ENCODE measurements at places on chromosomes 16 and 17.

GRCh38 chr16:25692742-25693508 lies 1.2 kb downstream of the HS3ST4 start:
- no peak for DNase-seq

DNA sequence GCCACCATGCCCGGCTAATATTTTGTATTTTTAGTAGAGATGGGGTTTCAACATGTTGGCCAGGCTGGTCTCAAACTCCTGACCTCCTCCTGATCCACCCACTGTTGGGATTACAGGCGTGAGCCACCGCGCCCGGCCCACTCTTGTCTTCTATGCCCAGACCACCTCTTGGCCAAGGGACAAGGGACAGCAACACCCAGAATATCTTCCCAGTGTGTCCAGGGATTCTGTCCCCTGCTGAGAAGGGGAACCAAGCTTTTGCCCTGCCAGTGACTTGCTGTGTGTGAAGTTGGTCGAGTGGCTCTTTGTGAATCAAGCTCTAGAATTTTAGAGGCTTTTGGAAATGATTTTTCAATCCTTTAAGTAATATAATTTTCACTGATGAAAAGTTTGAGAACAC lies 1.7 kb upstream of the MPO start:
- DNase-seq, result no peak

DNA sequence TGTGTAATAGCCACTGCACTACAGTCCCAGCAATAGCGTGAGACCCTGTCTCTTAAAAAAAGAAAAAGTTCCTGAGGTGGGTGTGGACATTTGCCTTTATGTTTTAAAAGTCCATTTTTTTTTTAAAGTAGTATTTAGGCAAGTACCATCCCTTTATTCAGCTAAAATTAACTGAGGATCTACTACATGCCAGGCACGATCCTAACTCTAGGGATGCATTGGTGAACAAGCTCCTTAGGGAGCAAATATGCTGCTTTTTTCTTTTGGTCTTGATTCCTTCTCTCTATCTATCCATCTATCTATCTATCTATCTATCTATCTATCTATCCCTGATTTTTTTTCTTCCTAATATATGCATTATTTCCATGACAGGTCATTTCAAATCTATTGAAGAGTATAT lies 44.7 kb downstream of the CMTM3 start:
- DNase-seq, result no peak

- no peak for DNase-seq
Measured at GRCh38 chr17:35127751-35128514, 6.5 kb downstream of the FNDC8 start.

DNA sequence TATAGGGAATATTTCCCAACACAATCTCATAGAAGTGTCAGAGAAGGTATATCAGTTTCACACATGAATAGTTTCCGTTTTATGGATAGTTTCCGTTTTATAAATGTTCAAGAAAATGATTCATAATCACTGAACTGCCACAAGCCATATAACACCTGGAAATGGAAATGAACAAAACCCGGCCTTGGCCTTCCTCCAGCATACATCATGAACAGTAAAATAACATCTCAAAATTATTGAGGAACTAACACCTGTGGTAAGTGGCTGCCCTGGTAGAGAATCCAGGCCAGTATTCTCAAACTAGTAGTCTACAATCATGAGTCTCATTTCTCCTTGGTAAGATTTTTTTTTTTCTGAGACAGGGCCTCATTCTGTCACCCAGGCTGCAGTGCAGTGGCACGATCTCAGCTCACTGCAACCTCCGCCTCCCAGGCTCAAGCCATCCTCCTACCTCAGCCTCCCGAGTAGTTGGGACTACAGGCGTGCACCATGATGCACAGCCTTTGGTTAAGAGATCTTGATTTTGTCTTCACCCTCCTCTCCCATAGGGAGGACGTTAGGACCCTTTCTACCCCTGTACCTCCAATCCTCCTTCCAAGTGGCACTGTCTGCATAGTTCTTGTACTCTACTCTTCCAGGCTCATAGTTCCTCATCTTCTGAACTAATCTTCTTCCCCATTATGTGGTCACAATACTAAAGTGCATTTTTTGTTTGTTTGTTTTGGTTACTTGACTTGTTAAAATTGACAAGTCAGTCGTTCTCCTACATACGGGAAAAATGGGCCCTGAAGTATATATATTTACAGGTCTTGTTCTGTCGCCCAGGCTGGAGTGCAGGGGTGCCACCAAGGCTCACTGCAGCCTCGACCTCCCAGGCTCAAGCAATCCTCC lies 15.0 kb upstream of the RGS9 start:
- DNase-seq, result no peak

GRCh38 chr17:57864273-57864672 lies 14.4 kb upstream of the MRPS23 start:
- DNase-seq, result no peak

- DNase-seq, result no peak
Measured at GRCh38 chr17:42472709-42473521, 14.2 kb downstream of the ATP6V0A1 start.

DNA sequence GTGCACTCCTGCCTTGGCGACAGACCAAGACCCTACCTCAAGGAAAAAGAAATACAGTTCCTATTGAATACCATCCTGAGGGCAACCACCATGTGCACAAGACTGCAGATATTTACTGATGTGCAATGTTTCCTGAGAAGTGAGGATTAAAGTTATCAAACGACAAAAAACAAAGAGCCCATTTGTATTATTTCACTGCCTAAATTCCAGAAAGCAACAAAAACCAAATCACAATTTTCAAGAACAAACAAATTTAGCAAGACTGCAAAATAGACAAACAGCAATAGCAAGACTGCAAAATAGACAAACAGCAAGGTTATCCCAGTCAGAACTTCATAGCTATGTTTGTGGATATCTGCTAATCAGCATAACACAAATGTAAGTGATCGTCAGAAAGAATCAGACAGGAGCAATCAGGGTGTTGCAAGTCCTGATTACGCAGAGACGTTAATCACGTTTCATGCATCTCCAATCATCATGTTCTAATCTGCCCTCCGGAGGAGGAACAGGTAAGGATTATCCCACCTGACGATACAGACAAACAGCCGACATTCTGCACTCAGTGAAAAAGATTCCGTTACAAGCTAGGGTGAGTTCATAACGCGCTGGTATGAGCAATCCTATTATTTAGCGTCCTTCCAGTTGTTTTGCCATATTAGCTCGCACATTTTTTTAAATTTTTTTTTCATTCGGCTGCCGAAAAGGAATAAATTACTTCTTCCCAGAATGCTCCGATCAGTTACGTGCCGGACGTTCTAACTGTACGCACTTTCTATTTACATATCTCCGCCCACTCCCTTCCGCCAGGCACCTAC lies 2.9 kb downstream of the TMEM107 start:
- DNase-seq, result peak; percentile 83

- no peak for DNase-seq
Measured at GRCh38 chr17:37766971-37767370, 22.1 kb upstream of the HNF1B start.

DNA sequence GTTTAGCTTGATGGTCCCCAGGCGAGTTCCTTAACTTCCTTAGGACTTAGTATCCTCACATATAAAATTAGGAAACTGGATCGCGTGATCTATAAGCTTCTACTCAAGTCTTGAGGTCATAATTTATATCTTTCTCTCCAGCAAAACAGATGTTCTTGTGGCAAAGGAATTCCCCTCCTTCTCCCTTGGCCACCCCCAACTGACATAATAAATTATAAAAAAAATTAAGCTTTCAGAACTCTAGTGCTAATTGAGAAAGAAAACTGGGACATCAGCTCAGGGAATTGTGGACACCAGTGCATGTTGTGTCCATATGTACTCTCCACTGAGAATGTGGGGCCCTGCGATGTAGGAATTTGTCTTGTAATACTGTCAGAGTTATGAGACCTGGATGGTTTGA lies 13.5 kb downstream of the GNAO1 start:
- DNase-seq, result no peak

DNA sequence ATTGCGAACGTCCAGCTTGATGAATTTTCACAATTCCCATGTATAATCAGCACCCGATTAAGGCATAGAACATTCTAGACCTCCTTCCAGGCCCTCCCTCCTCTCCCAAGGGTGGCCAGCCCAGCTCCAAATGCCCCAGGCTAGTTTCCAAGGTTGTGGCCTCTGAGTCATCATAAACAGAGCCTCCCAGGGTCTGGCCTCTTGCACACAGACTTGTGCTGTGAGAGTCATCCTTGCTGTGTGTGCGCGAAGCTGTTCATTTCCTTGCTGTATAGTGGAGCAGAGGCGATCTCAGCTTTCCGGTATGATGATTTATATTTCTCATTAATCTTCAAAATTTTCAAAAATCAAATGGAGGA lies 20.5 kb upstream of the JPH3 start:
- DNase-seq, result no peak

DNA sequence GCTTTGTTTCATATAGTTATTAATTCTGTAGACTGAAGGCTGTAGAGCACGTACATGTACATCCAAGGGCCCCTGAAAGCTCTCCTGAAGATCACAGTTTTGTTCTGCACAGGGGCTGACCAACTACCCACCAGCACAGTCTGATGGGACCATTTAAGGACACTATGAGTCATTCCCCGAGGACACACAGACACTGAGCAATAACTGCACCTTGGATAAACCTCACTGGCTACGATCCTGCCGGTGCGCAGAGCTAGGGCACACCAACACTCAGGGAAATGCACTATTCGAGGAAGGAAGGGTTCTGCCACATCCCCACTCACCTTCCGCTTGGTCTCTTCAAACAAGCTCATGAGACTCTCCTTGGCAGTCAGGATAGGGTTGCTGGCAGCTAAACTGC lies 20.3 kb downstream of the SMG6 start:
- DNase-seq, result no peak

DNA sequence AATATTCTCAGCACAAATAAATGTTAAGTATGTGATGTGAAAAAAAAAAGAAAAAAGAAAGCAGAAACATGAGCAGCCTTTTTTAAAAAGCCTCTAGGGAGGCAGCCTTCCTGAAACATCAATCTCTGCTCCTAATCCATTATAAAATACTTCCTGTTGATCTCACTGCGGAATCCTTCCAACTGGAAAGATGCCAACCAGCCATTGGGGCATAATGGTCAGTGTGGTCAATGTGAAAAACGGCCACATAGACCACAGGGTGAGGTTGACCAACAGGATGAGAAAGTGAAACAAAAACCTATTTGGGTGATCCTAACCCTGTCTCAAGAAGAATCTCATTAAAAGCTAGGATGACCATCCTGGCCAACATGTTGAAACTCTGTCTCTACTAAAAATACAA lies 26.1 kb upstream of the ABCA8 start:
- DNase-seq, result no peak

DNA sequence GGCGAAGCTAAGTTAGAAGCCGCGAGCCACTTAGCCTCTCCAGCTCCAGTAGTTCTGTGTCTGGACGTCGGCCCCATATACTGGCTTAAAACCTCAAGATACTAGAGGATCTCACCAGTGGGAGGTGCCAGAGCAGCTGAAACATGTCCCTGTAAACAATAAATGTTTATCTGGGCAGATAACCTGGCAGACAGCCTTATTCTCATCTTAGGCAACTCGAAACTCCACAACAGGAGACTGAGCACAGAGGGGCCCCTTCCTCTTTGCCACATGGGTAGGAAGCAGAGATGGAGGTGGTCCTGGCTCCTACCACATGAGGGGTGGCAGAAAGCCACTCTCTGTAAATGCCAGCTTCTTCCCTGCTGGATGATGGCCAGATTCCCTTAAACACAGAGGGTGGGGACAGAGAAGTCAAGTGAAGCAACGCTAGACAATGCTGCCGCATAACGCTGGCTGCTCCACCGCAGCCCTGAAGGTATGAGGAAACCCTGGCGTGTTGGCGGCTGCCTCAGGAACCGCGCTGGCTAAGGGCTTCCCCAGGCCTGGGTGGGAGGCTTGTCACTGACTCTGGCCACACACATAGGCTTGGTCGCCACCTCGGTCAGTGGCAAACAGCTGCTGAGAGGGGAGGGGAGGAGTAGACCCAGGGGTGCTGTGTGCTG lies 67.9 kb downstream of the HIC1 start:
- DNase-seq, result no peak

DNA sequence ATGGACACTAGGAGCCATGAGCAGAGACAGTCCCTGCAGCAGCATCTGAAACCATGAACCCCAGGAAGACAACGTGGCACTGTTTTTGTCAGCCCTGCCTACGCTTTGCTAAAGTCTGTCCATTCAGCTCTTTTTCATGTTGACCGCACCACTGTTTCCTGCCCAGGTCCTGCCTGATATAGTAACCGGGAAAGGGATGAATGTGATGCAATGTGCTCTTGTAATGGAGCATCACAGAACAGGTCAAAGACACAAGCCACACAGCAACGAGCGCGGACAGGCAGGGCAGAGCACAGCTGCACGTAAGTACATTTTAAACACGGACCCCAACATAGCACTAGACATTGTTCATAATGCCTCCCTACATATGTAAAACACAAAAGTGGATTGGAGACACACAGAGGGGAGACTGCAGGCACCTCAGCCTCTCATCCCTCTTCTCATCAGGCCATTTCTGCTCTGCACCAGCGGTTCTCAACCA lies 16.9 kb upstream of the TNFRSF13B start:
- no peak for DNase-seq

DNA sequence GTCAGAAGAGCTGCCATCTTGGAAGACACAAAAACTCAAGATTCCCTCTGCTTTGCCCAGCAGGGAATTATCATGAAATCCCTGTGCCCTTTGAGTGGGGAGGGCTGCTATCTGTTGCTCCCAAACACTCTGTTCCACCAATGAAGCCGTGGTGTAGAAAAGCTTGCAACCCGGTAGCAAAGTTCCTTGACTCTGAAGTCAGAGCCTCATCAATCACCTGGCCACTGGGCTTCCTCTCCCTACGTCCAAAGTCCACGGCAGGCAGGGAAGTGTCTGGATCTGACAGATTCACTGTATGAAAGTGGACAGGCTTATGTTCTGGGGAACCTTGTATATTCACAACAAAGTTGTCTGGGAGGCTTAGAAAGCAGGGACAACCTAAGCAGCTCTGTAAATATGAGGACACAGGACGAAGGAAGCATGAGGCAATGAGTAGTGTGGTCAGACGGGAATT lies 343.3 kb downstream of the SLC39A11 start:
- no peak for DNase-seq

- DNase-seq, result no peak
Measured at GRCh38 chr16:85613604-85614337, 649 bp downstream of the GSE1 start.

DNA sequence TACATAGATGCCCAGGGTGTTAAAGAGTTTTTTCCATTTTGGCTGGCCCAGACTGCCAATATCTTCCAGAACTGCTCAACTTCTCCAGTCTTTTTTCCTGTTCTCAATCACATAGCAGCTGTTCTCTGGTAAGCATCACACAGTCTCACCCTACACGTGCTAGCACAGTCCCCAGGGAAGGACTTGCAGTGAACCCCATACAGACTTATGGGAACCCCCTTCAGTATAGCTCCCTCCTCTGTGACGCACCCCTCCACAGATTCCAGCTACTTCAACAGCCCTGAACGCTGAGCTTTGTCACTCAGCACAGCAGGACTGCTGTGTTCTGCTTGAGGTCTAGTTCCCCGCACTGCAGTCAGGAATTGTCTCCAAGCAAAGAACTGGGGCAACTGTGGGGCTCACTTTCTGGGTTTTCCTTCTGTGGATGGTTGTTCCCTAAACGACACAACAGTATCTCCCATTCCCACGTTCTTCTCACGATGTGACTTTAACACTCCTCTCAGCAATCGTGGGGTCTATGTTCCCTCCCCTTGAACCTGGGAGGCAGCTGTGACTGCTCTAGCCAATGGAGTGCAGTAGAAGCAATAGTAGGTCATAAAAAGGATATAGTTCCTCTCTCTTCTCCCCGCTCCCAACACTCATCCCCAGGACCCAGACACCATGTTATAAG lies 3.6 kb downstream of the MMP28 start:
- no peak for DNase-seq

- peak; percentile 75 for DNase-seq
Measured at GRCh38 chr16:106623-107324, 28.7 kb downstream of the MPG start.

- no peak for DNase-seq
Measured at GRCh38 chr16:53084141-53084541, 29.4 kb downstream of the CHD9 start.

Measured in NCI-H524 (cell line).